ENCODE measurements at places on chromosomes 7 and 10.
A peak's percentile ranks its signal among the peaks of the same experiment; 100 is the strongest.

DNA sequence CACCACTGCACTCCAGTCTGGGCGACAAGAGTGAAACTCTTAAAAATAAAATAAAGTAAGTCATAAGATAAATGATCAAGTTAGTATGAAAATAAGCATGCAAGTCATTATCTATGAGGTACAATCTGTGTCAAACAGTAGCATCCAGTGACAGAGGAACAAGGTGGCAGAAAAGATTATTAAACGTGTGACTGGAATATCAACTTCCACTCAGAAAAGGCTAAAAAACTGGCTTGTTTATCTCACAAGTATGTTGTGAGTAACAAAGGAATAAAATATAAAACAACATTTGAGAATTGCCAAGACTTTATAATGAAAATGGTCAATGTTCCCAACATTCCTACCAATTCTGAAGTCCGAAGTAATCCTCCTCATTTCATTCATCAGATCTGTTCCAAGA lies 30.3 kb downstream of the ITGB1 start:
- no peak for ATAC-seq

DNA sequence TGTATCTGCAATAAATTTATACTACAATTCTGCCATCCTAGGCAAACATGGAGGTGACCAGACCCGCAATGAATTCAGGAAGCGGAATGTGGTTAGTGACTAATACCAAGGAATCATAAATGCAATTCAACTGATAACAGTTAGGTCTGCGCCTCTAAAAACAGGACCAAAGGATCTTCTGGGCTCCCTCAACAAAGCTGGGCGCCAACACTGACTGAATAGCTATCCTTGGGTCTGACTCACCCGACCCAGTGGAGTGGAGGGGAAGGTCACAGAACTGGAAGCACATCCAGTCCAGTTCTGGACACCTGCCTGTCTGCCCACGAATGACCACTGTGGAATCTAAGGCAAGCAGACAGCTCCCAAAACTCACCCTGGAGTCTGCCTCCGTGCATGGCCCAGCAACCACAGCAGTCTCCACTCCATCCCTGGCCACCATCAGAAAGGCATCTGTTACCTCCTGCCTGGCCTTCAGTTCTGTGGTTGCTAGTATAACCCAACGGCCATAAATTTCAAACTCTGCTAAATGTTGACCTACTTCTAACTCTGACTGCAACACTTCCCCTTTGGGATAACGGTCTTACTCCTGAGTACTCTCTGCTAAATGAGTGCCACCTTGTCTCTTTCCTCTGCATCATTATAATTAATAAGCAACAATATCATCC lies 43.0 kb upstream of the DLX6 start:
- no peak for ATAC-seq

DNA sequence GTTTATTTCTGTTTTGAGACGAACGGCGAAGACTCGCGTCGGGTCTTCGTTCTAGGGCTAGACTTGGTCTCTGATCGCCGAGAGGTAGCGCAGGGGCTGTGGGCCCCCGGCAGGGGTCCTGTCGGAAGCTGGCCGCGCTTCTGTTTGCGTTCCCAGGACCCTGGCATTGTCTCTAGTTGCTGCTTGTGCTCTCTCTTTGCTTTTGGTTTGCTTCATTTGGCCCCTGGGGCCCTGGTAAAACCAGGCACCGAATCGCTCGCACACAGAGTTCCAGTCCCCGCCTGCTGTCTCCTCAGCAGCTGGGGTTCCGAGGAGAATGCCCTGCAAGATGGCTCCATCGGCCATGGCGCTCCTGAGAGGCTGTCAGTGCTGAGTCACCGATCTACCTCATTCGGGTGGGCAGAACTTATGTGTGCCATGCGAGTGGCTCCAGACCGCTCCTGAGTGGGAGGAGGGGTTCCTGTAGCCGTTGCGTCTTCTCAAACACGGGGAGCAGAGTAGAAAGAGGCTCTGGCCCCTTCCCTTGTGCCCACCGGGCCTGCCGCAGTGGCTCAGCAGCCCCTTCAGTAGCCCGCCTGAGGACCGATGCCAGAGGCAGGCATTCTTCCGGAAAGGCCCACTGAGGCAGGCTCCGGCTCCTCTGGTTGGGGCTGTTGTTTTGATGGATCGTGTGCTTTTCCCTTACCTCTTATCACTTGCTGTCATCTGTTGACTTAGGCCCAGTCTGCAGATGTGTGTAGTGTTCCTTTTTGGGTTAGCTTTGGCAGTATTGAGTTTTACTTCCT lies 826 bp downstream of the CHPF2 start:
- ATAC-seq: peak; percentile 90

DNA sequence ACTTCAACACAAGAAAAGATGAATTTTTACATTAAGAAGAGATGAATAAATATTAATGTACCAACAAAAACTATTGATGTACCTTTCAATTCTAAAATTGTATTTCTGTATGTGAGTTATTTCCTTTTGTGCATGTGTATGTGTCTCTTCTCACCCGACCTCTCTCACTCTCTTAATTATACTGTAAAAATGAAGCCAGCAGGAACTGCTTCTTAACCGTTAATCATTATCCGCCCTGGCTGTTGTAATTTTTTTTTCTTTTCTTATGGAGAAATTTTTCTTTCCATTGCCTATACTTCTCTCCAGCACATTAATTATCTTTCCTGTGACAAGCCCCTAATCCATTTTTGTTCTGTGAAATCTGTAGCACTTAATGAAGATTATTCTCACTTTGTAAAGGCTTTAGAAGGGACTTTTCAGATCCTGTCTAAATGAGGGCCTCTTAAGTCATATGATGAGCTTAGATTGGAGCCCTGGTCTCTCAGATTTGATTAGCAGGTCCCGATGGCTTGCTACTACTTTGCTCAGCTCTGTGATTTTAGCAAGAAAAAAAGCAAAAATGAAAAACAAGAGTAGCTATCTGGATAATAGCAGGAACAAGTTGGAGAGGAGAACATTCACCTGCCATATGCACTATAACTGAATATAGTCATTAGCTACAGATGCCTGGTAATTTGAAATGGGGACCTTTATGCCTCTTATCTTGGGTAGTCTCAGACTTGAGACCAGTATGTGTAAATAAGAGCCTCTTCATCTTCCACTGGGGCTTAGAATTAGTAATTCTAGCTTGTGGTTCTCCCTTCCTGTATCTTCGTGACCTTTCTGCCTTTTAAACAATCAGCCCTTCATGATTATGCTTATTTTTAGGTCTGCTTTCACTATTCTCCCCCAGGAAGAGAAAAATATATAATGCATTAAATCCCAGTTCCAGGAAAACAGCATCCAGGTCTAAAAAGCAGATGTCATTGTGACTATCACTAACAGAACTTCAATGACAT lies 80.0 kb upstream of the COL1A2 start:
- no peak for ATAC-seq

DNA sequence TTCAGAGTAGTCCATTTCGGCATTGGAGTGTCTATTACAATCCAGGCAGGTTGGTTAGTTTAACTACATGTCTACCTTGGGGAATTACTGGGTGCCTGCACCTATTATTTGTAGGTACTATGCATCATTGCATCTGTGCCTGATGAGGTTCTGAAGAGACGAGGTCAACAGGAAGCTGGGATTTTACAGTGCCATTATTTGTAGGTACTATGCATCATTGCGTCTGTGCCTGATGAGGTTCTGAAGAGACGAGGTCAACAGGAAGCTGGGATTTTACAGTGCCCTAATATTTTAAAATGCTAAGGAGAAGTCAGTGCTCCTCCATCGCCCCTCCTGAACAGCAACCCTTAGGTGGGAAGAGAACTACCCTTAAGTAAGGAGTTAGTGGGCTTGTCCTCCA lies 41.7 kb downstream of the NPY start:
- no peak for ATAC-seq

GRCh38 chr7:25006276-25006675 lies 26.3 kb upstream of the OSBPL3 start:
- no peak for ATAC-seq

DNA sequence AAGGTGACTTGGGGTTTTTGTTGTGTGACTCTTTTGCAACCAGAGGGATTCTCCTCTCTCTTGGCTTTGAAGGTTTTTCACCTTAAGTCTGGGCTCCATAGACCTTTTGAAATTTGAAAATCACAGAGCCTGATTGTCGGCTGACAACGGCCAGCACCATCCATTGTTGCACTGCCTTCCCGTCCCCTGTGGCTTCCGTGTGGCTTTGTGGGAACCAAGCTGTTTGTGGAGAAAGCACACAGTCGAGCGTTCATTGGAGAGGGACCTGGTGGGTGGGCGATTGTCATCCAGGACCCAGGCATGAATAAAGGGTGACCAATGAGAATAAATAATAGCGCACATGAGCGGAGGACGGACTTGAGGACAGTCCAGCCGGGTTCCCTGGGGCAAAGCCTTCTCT lies 7.4 kb upstream of the RAMP3 start:
- no peak for ATAC-seq

DNA sequence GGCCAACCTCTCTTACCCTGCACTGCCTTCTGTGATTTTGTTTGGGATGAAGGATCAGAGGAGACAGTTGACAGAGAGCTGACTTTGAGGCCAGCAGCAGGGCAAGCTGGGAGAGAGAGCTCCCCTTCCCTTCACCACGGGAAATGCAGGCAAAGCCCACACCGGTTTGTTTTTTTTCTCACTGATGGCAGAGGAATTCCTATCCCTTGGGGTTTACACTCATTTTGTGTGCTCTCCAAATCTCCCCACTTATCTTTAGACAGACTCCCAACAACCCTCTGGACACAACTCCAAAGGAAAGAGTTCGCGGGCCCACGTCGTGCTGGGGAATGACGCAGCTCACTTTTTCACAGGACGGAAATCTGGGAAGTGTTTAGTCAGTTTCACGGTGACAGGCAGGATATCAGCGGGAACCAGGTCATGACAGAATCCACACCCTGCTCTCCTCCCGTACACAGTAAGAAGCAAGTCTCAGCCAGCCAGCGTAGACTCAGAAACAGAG lies 68.3 kb upstream of the FAM171A1 start:
- ATAC-seq: peak; percentile 85

DNA sequence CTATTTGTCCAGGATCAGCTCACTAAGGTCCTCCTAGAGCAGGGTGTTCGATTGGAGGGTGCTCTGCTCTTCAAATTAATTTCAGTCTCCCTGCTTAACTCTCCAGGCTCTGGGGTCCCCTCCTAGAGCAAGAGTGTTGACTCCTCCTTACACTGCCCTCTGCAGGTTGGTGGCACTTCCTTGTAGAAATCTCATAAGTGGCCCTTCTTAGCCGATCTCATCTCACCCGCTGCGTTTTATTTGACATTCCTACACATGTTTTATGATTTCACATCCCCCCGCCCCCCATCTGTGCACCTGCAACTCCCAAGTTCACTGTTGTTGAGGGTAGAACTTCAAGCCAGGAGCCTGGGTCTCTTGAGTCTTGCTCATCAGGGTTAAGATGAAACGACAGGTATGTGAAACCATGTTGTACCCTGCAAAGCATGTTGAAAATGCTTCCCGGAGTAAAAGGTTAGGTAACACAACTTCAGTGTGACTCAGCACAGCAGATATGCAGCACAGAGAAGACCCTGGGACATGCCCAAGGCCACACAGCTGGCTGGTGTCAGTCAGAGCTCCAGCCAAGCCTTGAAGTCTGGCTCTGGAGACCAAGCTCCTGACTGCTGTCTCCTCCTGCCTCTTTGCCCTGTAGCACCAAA lies 171.2 kb downstream of the PRKAG2 start:
- ATAC-seq: peak; percentile 84

GRCh38 chr10:76303682-76304316 lies 872.4 kb downstream of the LRMDA start:
- peak; percentile 94 for ATAC-seq

- ATAC-seq: no peak
Observed at GRCh38 chr10:123930340-123931001, 38.9 kb upstream of the CPXM2 start.
